ENCODE measurements at places on chromosomes 13 and 19.

GRCh38 chr13:104485571-104485970, 1419.4 kb upstream of the SLC10A2 start:
- DNase-seq, result no peak

- DNase-seq, result no peak
These were observed 93.4 kb downstream of the KCTD12 start for GRCh38 chr13:76792731-76793347.

GRCh38 chr13:111262715-111263114, 57.7 kb upstream of the TEX29 start:
- DNase-seq, result no peak

DNA sequence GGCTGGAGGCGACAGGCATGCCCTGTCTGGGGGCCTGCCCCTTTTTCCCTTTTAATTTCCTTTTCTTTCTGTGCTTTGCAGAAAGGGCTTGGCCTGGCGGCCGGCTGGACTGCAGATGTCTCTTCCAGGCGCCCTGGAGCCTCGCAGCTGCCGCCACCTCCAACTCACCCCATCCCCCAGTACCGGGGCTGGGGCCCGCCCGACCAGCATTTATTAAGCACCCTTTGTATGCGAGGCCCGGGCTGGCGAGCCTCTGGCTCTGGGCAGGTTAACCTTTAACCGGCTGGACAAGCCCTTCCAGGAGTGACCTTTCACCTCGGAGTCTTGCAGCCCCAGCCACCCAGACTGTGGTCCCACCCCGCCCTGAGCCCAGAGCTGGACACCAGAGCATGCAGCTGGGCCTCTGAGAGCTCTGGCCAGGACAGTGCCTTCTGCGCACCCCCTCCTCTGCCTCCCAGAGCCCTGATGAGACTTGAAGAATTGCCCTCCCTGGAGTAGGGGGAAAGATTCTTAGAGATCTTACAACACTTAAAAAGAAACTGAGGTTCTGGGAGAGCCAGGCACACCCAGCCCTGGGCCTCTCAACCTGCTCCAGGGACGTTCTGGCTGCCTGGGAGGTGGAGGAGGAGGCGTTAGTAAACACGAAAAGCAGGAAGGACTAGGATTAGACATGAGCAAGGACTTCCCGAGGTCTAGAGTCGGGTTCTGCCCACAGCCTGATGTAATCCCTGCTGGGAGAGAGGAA, 1.1 kb upstream of the NR2F6 start:
- no peak for DNase-seq

DNA sequence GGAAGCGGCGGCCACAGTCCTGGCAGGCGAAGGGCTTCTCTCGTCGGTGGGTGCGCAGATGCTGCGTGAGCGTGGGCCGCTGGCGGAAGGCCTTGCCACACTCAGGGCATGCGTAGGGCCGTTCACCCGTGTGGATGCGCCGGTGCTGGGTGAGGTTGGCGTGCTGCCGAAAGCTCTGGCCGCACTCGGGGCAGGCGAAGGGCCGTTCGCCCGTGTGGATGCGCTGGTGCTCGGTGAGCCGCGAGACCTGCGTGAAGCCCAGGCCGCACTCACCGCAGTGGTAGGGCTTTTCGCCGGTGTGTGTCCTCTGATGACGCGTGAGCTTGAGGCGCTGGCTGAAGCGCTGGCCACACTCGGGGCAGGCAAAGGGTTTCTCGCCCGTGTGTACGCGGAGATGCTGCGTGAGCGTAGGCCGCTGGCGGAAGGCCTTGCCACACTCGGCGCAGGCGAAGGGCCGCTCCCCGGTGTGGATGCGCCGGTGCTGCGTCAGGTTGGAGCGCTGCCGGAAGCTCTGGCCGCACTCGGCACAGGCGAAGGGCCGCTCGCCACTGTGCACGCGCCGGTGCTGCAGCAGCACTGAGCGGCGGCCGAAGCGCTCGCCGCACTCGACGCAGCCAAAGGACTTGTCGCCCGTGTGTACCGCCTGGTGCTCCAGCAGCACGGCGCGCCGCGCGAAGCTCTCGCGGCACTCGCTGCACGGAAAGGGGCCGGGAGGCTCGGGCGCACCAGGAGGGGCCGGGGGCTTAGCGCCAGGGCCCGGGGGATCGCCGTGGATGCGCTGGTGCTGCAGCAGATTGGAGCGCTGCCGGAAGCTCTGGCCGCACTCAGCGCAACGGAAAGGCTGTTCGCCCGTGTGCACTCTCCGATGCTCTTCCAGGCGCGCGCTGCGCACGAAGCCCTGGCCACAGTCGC, 4.0 kb upstream of the UBE2M start:
- DNase-seq, result no peak

DNA sequence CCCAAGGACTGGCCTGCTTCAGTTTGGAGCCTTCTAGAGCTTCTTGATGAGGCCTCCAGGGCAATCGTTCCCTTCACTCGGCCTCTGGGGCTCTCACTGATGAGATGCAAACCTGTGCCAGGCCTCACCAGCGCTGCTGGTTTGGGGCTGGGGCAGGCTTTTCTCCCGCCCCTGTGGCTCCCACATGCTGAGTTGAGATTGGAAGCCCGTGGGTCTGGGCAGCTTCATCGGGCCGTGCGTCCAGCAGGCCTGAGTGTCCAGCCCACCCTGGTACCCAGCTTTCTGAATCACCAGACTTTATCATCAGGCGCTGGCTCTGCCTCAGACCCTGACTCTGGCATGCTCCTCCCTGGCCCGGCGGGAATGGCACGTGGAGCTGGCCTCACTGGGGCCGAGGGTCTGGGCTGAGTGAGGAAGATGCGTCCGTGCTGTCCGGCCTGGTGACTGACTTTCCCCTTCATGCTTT, 4.3 kb downstream of the CALM3 start:
- no peak for DNase-seq

GRCh38 chr13:20149762-20150161, 11.1 kb downstream of the GJA3 start:
- DNase-seq, result no peak

GRCh38 chr19:46860846-46861690, at the start of gene ARHGAP35:
Gene ARHGAP35, plus strand, starts transcription at chr19:46860997. Its CDS starts 57,679 bp downstream, at chr19:46918676.
- DNase-seq, result no peak

DNA sequence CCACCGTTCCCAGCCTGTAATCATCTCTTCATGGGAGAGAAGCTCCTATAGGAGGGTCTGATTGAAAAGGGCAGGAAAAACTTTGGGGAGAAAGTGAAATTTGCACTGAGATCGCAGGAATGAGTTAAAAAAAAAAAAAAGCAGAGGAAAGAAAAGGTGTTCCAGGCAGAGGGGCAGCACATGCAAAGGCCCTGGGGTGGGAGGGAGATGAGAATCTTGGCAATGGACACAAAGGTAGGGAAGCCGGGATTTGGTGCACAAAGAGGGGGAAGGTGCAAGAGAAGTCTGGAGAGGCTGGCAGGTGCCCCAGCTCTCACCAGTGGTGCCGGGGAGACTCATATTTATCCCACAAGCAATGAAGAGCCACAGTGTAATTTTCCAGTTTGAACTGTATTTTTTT, 16.4 kb upstream of the GPR32 start:
- no peak for DNase-seq

- no peak for DNase-seq
These were observed 24.3 kb downstream of the LYL1 start for GRCh38 chr19:13078381-13078780.

- no peak for DNase-seq
These were observed 15.1 kb downstream of the BRCA2 start for GRCh38 chr13:32330441-32330840.

- DNase-seq, result no peak
These were observed 189.6 kb upstream of the CSNK1A1L start for GRCh38 chr13:37295071-37295470.

GRCh38 chr13:59546178-59546577, 617.5 kb downstream of the DIAPH3 start:
- no peak for DNase-seq

DNA sequence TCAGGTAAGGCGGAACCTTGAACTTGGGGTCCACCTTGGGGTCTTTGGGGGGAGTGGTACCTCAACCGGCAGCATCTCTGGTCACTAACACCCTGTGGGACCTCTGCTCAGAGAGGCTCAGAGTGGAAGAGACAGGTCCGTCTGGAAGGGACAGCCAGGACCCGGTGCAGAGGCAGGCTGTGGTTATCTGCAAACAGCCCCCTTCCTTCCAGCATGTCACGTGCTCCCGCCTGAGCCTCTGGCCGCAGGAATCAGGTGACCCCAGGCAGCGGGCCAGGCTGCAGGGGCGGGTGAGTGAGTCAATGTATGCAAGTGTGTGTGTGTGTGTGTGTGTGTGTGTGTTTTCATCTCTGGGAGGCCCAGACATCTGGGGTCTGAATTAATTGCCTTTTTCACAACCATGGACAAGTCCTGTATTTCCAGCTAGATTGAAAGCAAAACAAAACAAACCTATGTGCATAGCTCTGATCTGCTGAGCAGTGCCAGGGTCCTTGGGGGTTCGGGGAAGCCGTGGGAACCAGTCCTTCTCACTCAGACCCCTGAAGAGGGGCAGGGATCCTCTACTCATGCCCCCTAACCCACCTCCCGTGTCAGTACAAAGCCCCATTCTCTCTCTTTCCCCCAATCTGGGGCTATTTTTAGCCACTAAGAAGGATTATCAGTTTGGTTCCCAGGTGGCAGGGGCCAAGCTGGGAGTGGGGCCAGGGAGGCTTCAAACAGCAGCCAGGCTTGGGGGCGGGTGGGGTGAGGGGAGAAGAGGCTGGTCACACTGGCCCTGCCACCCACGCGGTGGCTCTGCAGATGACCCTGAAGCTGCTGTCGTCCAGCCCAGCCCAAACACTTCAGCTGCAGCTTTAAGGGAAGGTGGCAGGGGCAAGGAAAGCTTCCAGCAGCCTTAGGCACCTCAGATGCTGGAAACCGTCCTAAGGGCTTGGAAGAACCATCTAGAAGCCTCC, 31.4 kb downstream of the CERS4 start:
- peak; percentile 18 for DNase-seq

DNA sequence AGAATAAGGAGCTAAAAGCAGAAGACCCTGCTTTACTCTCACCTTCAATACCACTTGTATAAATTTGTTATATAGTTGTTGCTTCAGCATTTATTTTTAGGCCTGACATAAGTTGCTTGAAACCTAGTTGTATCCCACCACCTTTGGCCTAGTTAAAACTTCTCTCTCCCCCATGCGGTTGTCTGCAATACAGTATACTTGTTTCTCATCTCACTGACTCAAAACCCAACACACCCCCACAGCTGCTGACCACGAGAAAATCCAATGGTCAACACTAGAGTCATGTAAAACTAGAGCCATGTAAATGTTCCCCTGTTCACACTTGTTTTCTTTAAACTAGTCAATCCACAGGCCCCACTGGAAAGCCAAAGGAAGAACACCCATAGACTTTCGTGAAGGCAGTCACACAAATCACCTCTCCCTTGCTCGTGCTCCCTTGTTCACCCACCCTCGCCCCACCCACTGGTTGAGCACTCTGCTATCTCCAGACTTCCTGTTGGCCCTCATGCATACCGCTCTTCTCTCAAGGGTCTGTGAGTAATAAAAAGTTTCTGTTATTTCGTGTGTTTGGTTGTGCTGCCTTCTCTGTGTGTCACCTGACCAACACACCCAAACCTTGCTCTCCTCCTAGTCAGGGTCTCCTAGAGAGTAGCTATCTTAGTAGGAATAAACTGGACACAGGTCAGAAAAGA, 12.9 kb upstream of the CCDC169 start:
- no peak for DNase-seq

- DNase-seq, result no peak
These were observed 31.6 kb downstream of the MTRF1 start for GRCh38 chr13:41231786-41232185.

DNA sequence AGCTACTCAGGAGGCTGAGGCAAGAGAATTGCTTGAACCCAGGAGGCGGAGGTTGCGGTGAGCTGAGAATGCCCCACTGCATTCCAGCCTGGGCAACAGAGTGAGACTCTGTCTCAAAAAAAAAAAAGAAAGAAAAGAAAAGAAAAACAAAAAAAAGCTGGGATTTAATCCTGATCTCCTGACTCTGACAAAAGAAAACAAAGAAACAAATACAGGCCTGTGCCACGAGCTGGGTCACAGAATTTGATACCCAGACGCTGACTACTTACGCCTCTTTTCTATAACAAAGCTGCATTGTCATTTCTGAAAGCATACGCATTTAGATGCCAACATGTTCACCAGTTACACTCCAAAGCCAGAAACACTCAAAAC, 18.2 kb upstream of the GTF2F2 start:
- DNase-seq, result no peak

- no peak for DNase-seq
These were observed 34.0 kb upstream of the ZNF507 start for GRCh38 chr19:32311371-32311770.

DNA sequence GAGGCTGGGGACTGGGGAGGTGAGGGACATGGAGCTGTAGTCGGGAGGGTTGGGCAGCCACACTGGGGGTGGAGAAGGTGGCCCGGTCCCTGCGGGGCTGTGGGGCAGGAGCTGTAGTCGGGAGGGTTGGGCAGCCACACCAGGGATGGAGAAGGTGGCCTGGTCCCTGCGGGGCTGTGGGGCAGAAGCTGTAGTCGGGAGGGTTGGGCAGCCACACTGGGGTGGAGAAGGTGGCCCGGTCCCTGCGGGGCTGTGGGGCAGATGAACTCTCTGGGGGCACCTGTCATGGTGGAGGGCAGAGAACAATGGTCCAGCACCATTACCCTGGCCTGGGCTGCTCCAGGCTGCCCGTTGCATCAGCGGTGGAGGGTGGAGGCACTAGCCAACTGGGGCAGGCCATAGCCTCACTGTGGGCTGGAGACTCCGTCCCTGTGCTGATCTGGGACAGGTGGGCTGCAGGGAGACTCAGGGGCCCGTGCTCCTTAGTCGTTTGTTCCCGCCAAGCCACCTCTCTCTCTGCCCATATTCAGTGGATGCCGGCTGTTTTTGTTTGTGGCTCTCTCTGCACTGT, 51.4 kb downstream of the ATP11A start:
- DNase-seq, result no peak

DNA sequence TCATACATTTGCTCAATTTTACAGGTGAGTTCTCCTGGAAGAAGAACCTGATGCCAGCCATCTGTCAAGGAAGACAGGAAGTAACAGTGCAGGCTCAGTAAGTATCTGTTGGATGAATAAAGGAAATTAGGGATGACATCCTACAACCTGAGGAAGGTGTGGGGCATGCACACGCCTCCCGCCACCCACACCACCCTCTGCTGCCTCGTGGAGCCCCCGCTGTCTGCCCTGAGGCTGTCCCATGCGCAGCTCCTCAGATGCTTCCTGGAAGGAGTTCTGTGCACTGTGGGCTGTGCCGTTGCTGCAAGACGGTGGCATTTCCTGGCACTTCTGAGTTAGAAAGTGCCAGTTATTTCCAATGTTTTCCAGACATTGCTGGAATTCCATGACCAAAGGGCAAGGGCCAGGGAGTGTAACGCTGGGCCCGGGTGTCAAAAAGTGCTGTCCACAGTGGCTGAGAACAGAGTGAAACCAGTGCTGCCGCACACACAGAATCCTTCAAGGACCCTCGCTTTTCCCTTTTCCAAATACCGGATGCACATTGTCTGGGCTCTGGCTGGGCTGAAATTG, 4.2 kb upstream of the TEX29 start:
- DNase-seq, result no peak

- DNase-seq, result no peak
These were observed 1.0 kb upstream of the KRI1 start for GRCh38 chr19:10566658-10567410.

DNA sequence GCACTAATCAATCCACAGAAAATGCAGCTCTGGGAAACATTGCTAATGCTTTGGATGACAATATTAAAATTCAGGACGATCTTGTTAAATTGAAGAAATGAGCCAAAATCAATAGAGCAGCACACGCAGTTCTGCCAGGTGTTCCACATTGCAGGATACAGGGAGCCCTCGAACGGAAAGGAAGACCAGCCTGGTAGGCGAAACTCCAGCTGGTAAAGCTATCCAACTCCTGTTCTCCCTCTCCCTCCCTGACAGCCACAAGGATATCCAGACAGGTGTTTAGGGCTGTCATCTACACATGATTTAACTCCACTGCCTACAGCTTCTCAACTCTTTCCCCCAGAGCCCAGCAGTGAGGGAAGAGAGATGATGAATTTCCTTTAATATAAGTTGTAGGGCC, 67.7 kb downstream of the EPSTI1 start:
- DNase-seq, result no peak
